ENCODE measurements at places on chromosomes 2 and 18. TPM values are rescaled to one million over a fixed set of nuclear protein-coding genes. Genes with fewer than 3 reads are reported as not detected.

GRCh38 chr2:51711766-51712165 lies 679.8 kb upstream of the NRXN1 start:
- no peak for DNase-seq

- no peak for DNase-seq
Observed at GRCh38 chr18:10231220-10231619, 223.2 kb upstream of the APCDD1 start.

GRCh38 chr2:115520727-115521126 lies 1078.3 kb downstream of the DPP10 start:
- DNase-seq: no peak

DNA sequence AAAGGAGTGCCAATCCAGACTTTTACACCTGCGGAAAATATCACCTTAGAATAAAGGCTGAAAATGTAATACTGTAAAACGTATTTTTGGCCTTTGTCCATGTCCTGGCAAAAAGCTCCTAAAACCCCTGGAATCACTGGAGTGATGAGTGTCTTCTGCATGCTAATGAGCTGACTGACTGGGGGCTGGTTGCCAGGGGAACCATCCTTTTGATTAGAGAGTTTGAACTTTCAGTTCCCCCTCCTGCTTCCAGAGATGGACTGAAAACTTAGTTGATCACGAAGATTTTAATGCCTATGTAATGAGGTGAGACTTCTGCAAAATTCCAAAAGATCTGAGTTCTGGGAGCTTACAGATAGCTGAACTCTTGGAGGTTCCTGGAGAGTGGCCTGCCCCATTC lies 20.5 kb downstream of the PUM2 start:
- DNase-seq: no peak

- DNase-seq: no peak
Observed at GRCh38 chr2:153912798-153913396, 41.2 kb downstream of the GALNT13 start.

GRCh38 chr18:46916551-46917107 lies 678 bp downstream of the PIAS2 start:
- DNase-seq: peak; percentile 52

- DNase-seq: no peak
Observed at GRCh38 chr2:16378031-16378430, 287.6 kb downstream of the CYRIA start.

DNA sequence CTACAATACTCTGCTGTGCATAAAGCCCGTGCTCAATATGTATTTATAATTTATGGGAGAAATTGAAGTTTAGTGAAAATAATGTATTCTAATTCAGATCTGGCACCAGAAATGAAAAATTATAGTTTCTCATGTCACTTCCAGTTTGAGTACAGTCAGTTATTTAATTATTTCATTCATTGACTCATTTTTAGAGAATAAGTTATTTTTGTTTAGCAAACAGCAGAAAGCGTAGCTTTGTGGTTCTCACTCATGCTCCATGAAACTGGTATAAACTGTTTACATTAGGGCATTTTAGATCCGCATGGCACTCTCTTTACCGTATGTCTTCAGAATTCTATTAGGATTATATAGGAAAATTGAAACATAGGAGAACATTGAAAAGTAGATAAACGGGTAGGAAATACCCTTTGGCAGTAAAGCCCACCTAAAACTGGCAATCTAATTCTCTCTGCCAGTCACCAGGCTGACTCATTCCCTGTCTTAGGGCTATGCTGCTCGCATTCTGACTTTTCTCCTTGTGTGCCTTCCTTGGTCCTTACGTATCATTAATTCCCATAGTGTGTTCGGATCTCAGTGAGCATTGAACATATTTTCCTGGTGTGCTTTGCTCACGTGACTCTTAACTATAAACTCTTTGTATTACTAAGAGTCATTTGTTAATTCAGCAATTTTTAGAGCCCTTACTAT lies 106.0 kb downstream of the ZNF236 start:
- no peak for DNase-seq

DNA sequence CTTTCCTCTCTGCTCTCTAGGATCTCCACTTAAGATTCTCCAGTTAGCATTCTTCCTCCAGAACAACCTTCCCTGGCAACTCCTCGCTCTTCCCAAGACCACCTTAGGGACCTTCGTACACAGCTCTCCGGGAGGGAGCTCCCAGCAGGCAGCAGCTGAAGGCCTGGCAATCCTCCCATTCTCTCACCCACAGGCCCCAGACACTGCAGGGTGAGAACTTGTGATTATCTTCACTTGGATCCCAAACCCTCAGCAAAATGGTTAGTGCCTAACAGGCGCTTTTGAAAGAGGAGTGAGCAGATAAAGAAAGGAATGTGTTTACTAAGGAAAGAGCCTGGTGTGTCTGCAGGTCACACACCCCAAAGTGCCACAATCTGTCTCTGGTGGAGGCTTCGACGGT lies 83.8 kb upstream of the SNTG2 start:
- no peak for DNase-seq

DNA sequence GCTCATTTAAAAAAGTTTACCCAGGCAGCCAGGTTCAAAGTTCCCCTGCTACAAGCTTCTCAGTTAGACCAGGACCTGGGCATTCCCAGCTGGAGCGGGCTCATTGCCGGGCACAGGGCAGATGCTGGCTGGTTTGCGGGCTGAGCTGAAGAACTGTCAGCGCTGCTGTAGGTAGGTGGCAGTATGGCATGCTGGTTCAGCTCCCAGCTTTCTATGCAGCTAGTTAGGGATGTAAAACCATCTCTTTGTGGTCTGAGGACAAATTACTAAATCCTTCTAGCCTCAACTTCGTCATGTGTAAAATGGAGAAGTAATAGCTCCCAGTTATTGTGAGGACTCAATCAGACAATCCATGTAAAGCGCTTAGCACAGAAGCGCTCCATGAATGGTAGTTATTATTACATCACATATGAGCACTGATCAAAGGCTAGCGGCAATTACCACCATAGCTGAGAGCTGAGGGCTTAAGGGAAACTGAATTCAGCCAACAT lies 2.4 kb upstream of the LDLRAD4 start:
- peak; percentile 79 for DNase-seq

GRCh38 chr18:7896161-7896560 lies 329.0 kb downstream of the PTPRM start:
- peak; percentile 47 for DNase-seq

DNA sequence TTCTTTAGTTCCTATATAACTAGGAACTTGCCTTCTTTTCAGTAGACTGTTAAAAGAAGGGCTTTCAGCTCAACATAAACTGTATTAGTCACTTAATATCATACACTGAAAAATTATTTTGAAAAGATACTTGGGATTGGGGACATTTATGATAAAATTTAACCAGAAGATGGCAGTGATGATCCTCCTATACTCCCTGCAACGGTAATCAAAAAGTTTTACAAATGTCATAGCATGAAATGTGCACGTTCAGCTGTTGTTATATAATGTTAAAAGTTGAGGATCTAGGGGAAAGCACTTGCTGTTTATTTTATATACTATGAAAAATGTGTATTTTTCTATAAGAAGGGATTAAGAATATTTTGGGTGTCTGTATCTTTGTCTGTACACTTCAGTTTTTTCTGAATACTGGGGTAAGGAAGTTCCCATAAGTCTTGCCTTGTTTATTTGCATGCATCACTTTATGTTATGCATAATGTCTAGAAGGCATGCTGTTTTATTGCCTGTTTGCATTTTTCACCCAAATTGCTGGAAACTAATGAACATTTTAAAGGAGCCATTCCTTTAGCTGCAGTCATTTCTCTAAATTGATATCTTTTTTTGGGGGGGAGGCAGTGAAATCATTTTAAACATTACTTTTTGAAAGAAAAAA lies 19.0 kb downstream of the DYNC1I2 start:
- no peak for DNase-seq

GRCh38 chr2:226600802-226601201 lies 198.8 kb downstream of the IRS1 start:
- DNase-seq: no peak

COBLL1 gene
- 13.4 TPM for total RNA-seq
